ENCODE measurements at places on chromosomes 7 and 10.
A peak's percentile ranks its signal among the peaks of the same experiment; 100 is the strongest.

DNA sequence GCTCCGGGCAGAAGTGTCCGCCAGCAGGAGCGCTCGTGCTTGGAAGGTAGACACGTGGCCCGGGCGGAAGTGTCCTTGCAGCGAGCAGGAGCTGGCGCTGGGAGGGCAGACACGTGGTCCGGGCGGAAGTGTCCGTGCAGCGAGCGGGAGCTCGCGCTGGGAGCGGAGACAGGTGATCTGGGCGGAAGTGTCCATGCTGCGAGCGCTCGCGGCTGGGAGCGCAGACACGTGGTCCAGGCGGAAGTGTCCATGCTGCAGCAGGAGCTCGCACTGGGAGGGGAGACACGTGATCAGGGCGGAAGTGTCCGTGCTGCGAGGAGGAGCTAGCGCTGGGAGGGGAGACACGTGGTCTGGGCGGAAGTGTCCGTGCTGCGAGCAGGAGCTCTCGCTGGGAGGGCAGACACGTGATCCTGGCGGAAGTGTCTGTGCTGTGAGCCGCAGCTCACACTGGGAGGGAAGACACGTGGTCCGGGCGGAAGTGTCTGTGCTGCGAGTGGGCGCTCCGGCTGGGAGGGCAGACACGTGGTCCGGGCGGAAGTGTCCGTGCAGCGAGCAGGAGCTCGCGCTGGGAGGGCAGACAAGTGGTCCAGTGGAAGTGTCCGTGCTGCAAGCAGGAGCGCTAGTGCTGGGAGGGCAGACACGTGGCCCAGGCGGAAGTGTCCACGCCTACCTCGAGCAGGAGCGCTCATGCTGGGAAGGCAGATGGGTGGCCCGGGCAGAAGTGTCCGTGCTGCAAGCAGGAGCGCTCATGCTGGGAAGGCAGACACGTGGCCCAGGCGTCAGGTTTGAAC is 41.1 kb upstream of the PRKAR1B start:
- DNase-seq, result no peak

DNA sequence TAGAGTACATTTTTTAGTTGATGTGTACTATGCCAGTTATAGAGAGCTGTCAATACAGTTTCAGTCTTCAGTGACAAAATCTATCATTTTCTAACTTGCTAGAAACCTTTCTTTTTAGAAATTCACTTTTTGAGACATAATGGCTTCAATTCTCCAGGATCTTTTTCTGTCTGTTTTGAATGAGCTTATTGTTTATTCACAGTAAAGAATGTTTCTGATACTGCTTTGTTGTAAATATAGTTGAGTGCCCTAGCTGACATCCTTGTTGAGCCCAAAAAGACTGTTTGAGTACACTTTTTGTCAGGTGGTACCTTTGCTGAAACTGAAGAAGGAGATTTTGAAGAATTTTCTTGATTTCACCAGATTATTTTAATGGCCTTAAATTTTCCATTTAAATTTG is 139.9 kb downstream of the PPP1R9A start:
- DNase-seq, result no peak

- DNase-seq, result no peak
These were observed 173.3 kb downstream of the SLC16A9 start for GRCh38 chr10:59536167-59537014.

- no peak for DNase-seq
These were observed 20.2 kb upstream of the PDGFA start for GRCh38 chr7:539731-540411.

- no peak for DNase-seq
These were observed 272.0 kb downstream of the POU6F2 start for GRCh38 chr7:39249635-39250152.

DNA sequence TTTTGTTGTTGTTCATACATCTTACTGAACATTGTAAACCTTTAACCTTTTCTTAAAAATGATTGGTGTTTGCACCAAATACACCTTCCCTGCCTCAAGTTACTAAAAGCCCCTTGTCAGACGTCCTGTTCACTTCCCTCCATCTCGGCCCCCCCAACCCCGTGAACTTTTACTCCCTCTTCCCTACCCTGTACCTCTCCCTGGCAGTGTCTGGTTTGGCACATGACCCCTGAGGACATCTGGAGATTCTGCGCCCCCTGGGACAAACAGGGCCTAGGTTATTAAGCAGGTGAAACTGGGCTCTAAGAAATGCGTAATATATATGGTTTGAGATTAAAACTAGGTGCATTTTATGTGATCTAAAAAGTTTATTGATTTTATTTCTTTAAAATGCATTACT is 1.4 kb downstream of the PPP2R2D start:
- DNase-seq, result no peak

DNA sequence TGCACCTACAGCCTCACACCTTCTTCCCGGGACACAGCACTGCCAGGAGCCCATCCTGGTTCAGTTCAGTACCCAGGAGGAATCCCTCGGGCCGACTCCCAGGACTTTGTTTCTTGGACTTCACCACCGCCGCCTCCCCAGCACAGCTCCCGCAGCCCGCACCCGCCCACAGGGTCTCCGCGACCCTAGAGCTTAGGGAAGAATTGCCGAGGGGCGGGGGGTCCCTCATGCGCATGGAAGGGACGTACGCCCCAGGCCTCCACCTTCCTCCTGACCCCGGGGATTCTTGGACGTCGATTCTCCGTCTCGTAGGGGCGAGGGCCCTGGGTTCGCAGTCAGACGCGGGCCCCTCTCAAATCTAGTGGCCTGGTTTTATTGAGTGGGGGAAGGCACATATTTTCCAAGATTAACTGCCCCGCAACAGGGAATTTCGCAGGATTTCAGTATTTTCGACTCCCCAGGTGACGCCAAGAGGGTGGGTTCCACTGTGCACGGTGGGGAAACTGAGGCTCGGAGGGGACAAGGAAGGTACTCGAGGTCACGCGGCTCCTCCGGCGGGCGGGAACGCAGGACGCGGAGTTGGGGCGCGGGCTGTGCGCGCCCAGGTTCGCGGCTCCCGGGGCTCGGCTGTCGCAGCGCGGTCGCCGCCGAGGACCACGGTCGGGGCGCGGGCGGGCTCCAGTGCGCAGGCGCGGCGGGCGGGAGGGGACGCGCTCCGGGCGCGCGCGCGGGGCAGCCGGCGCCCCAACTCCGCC is at the start of gene ADCY1:
TSS of gene ADCY1 (plus strand) at position 708 of the 755 bp plus-strand sequence. CDS start 176 bp downstream, outside the sequence.
- DNase-seq, result no peak

- DNase-seq, result no peak
These were observed 27.5 kb downstream of the VIM start for GRCh38 chr10:17255512-17255911.

- DNase-seq, result no peak
These were observed 286.4 kb upstream of the LRRN3 start for GRCh38 chr7:110804501-110804900.

DNA sequence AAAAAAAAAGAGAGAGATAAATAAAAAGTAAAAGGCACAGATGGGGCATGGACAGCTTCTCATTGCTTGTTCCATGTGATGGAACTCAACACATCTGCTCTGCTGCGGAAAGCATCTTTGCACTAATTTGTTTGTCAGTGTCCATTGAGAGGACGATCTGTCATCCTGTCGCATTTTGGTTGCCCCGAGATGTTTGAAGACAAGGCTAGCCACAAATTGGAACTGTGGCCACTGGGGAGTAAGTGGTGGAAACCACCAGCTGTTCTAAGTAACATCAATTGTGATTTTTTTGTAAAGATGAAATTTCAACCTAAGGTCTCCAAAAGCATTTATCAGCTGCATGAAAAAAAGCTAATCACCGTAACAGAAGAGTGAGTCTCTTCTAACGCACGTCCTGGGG is 312.7 kb downstream of the ADARB2 start:
- no peak for DNase-seq

DNA sequence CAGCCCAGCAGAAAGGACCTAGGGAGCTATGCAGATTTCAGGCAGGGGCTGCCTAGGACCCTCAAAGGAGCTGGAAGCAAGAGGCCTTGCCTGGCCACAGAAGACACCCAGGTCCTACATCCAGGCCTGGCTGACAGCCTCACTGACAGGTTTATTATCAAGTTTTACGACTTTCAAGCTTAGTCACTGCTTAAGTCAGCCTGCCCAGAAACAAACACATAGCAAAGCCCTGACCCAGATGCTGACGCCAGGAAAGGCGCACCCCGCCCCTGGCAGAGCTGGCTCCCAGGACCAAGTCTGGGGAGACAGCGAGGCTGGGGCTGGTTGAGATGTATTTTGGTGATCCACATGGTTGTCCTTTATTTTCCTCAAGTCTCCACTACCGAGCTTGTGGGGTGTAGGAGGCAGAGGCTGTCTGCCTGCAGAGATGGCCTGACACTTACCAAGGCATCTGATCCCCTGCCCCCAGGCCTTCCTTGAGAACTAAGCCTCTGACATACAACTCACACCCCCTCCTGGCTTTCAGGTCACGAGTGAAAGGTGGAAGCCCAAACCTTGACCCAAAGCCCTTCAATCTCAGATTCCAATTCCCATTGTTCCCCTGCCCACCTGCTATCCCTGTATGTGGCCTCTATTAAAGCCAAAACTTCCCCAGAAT is 80.7 kb upstream of the EMX2 start:
- no peak for DNase-seq

DNA sequence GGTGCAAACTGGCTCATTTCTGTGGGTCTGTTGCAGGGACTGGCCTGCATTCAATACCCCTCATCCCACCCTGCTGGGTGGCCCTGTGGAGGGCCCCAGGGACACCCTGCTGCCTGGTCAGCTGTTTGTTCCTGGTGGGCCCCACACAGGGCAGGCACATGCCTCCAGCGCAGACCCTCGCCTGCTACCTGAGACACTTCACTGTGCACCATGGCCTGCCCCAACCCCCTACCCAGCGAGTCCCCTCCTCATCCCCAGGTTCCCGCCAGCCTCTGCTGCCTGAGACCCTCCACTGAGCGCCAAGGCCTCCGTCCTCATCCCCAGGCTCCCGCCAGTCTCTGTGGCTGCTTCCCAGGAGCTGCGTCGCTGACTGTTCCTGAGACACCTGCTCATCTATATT is 16.8 kb downstream of the GPR146 start:
- no peak for DNase-seq

DNA sequence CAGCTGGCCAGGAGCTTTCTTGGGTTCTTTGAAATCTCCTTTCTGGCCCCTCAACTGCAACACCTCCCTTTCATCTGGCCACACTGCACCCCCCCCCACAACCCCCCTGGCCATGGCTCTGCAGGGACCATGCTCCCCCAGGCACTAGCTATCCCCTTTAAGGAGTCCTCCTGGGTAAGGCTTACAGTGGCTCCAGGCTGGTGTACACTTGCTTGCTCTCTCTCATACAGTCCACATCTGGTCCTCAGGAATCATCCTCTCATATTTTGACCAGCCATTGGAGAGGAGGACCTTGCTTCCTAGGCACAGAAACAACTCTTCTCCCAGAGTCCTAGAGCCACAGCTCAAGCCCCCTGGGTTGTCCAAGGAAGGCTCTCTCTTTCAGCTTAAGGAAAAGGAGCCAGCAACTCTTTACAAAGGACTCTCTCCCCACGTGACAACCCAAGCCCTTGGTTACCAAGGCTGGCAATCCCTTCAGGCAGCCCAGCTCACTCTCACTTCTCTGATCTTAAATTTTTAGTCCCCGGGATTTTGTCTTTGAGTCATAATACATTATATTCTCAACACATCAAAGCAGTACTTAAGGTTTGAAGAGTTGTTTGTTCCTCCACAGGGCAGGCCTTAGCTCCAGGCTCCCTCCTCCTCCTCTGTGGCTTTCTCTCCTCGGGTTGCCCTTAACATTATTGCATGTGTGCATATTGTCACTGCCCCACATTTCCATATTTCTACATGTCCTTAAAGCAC is 9.9 kb downstream of the GARIN1A start:
- DNase-seq, result no peak

- DNase-seq, result peak; percentile 88
These were observed 72.6 kb downstream of the PFKFB3 start for GRCh38 chr10:6275022-6275997.

- peak; percentile 56 for DNase-seq
These were observed 25.8 kb downstream of the TMEM254 start for GRCh38 chr10:80104066-80104926.

DNA sequence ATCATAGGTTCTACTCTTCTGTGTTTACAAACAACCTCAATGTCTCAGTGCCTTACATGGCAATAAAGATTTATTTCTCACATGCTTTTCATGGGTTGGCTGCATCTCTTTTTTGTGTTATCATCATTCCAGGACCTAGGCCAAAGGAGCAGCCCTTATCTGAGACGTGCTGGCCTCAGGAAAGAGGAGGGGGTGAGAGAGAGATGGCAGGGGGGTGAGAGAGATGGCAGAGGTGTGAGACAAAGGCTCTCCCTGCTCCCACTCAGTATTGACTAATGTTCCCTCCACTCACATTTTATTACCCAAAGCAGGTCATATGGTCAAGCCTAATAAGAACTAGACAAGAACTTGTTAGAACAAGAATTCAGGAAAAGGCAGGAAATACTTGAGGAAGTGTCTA is 120.1 kb upstream of the PRR15 start:
- no peak for DNase-seq

DNA sequence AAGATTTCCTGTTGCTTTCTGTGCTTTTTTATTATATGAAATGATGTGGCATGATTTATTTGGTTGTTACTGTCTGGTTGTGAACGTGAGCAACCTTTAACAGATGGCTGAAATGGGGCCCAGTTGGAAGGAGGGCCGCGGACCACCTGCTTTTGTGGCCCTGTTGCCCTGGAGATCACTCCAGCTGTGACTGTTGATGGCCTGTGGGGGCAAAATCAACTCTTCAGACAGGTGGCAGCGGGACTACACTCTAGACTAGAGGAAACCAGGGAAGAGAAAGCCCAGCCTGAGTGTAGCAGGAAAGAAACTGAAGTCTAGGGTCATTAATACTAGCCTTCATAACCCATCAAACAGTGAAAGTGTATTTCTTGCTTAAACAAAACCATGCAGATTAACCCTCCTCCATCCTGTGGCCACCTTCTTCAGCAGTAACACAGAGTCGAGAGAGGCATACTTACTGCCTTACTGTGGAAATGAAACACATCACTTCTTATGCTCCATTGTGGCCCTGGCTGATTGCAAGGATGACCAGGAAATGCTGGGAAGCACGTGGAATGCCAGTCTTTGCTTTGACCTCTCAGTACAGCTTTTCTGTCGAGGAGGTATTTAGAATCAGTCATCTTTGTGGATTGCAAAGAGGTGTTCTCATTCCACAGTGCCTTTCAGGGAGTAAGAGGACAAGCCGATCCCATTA is 80.5 kb downstream of the CCNY start:
- no peak for DNase-seq

DNA sequence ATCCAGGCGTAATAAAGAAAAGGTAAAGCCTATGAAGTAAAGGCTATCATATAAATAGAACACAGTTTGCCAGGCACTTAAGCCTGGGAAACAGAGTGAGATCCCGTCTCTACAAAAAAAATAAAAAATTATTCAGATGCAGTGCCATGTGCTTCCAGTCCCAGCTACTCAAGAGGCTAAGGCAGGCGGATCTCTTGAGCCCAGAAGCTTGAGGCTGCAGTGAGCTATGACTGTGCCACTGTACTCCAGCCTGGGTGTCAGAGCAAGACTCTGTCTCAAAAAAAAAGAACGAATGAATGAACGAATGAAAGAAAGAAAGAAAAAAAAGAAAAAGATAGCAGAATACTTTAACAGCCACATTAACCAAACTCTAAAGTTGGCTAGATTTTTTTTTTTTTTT is 67.2 kb upstream of the MRLN start:
- DNase-seq, result no peak
